ENCODE measurements at places on chromosomes 7 and 10. TPM values are rescaled to one million over a fixed set of nuclear protein-coding genes. Genes with fewer than 3 reads are reported as not detected.
A peak's percentile ranks its signal among the peaks of the same experiment; 100 is the strongest.

DNA sequence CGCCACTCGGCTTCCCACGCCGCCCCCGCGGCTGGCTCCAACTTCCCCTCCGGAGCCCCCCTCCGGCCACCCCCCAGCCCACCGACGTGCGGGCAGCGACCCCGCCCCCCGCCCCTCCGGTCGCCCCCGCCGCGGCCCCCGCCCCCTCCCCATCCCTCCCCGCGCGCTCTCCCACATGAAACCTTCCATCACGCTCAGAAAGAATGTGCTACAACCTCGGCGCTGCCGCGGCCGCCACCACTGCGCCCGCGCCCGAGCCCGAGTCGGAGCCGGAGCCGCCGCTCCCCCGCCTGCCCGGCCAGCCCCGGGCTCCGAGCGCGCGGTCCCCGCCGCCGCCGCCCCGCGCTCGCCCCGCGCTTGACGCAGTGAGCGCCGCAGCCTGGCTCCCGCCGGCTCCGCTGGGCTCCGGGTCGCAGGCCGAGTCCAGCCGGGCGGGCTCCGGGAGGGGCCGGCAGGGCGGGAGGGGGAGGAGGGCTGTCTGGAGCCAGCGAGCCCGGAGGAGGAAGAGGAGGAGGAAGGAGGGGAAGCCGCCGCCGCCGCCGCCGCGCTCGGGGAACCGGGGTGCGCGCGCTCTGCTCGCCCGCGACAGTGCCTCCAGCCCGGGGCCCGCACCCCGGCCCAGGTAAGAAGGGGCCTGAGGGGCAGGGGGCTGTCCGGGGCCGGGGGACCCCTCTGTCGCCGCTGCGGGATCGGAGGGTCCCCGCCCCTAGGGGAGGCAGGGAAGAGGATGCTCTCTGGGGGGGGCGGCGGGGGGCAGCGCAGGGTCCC is 4.3 kb upstream of the ELFN1 start:
- H3K4me3 ChIP-seq, result peak overlapping the region; percentile 39
- H3K27me3 ChIP-seq, result peaks cover 18% of the 10 kb centered on the region

- H3K4me3 ChIP-seq, result no peak overlapping the region
- no peak for DNase-seq
- no peak overlapping the region for H3K27ac ChIP-seq
- no peaks in the 10 kb centered on the region for H3K4me1 ChIP-seq
These were observed 40.3 kb downstream of the CYTH3 start for GRCh38 chr7:6232116-6232515.

DNA sequence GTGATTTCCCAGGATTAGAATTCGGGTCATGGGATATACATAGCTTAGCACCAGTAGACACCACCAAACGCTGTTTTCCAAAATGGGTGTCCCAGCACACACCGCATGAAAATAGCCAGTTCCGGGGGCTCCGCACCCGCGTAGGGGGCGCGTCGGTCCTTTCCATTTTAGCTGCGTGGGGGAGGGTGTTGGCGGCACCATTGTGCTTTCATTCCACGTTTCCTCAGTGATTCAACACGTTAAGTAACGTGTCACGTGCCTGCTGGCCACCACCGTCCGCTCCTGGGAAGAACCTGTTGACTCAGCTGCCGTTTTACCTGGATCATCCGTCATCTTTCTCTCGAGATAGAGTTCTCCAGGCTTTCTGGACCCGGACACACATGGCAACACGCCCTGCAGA is 25.6 kb upstream of the ADGRA1 start:
- no peak overlapping the region for H3K4me3 ChIP-seq
- H3K36me3 ChIP-seq, result no peaks in the 10 kb centered on the region
- no peaks in the 10 kb centered on the region for H3K27me3 ChIP-seq
- DNase-seq, result no peak
- no peak overlapping the region for H3K27ac ChIP-seq

- H3K4me3 ChIP-seq, result no peak overlapping the region
- H3K27ac ChIP-seq, result no peak overlapping the region
- H3K27me3 ChIP-seq, result no peaks in the 10 kb centered on the region
- no peak for DNase-seq
- H3K4me1 ChIP-seq, result no peaks in the 10 kb centered on the region
- H3K36me3 ChIP-seq, result no peaks in the 10 kb centered on the region
These were observed 16.8 kb downstream of the TMEM243 start for GRCh38 chr7:87202705-87203104.

DNA sequence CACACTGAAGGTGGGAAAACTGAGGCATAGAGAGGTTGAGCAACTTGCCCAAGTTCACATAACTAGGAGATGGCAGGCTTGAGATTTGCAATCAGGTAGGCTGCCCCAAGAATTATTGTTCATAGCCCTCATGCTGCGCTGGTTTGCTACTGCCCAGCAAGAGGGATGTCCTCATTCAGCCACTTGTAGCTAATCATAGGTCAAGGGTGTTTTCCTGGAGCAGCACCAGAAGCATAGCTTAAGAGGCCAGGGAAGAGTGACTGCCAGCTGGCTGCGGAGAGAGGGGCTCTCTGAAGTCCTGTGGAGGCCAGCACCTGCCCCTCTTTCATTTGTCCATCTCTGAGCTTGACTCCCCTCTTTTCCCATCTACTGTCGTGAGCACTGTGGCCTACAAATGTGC is 15.0 kb downstream of the CDHR3 start:
- no peak overlapping the region for H3K27ac ChIP-seq
- DNase-seq, result no peak
- no peak overlapping the region for H3K4me3 ChIP-seq
- no peaks in the 10 kb centered on the region for H3K36me3 ChIP-seq

DNA sequence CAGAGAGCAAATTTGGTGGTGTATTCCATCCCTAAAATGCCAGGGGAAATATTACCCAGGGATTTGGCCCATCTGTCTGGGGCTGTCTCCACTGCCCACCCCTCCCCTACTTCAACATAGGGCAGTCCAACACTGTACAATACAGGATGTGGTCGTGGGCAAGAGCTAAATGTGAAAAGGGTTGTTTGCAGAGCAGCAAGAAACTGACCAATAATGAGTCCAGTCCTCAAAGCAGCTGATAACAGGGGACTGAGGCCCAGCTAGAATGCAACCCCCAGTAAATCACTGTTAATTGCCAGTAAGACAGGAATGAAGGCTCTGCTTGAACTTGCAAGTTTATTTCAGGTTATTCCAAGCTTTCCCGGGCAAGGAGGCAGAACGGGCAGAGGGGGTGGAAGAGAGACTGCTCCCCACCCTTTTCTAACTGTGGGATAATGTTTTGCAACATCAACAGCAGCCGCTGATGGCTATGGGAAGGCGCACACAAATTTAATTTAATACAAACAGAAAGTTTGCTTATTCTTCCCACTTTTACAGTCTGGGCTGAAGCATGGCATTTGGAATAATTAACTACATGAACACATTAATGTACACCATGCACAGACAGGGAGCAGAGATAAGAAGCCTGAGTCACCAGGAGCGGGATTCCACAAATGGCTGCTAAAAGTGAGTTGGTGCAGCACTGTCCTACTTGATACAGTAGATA is 36.8 kb downstream of the AFAP1L2 start:
- no peaks in the 10 kb centered on the region for H3K36me3 ChIP-seq
- no peaks in the 10 kb centered on the region for H3K4me1 ChIP-seq
- H3K4me3 ChIP-seq, result no peak overlapping the region
- H3K27me3 ChIP-seq, result no peaks in the 10 kb centered on the region
- DNase-seq, result peak; percentile 57

GRCh38 chr7:155788616-155789000 is 23.7 kb downstream of the SHH start:
- H3K27ac ChIP-seq, result no peak overlapping the region
- H3K27me3 ChIP-seq, result no peaks in the 10 kb centered on the region
- no peaks in the 10 kb centered on the region for H3K36me3 ChIP-seq
- no peak overlapping the region for H3K4me3 ChIP-seq
- no peak for DNase-seq

DNA sequence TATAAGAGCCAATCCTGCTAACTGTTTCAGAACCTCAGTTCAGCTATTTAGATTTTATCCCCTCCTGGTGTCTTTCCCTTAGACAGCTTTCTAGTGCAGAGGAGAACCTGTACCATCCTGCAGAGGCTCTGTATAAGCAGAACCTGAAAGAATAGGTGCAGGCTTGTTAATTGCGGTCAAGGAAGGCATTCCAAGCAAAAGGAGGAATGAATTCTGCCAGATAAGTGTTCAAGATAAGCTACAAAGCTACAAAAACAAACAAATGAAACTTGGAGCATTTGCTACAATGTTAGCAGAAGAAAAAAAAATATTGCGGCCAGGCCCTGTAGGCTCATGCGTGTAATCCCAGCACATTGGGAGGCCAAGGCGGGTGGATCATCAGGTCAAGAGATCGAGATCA is 32.6 kb upstream of the AGMO start:
- DNase-seq, result no peak
- no peak overlapping the region for H3K4me3 ChIP-seq
- no peaks in the 10 kb centered on the region for H3K27me3 ChIP-seq
- H3K36me3 ChIP-seq, result no peaks in the 10 kb centered on the region
- no peak overlapping the region for H3K27ac ChIP-seq
- H3K4me1 ChIP-seq, result no peaks in the 10 kb centered on the region

- no peak for DNase-seq
- H3K4me1 ChIP-seq, result no peaks in the 10 kb centered on the region
- H3K27ac ChIP-seq, result no peak overlapping the region
These were observed 4.4 kb upstream of the CCL26 start for GRCh38 chr7:75776295-75776971.

DNA sequence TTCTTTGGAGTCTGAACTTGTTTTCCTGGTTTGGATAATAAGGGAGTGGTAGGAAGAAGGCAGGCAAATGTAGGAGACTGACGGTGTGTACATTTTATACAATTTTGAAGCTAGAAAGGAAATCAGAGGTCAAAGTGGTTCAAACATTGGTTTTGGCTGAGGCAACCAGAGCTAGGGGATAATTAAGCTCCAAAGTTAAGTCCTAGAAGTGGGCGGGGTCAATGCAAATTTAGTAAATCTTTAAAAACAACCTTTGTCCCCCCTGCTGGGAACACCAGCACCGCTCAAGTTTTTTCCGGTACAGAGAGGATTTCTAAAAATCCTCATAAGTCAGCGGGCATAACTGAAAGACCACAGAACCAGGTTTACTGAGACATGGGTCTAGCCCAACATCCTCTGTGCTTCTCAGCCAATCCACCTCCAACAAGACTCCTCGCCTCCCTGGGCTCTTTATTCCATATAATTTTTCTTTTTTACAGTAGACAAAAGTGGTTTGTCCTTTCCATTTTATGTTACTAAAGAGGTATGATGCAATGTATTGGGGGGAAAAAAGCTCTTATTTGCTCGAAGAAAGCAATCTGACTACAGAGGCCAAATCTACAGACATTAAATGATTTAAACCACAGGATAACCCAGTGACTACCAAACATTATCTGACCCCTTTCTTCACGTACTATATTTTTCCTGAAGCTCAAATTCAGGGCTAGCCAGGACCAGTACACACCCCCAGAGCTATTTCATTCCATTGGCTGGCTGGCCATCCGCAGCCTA is 1.6 kb downstream of the GLUD1 start:
- H3K4me3 ChIP-seq, result peak overlapping the region; percentile 93
- no peaks in the 10 kb centered on the region for H3K36me3 ChIP-seq
- H3K4me1 ChIP-seq, result peaks cover 9% of the 10 kb centered on the region
- no peak for DNase-seq
- peak overlapping the region; percentile 96 for H3K27ac ChIP-seq
- no peaks in the 10 kb centered on the region for H3K27me3 ChIP-seq

DNA sequence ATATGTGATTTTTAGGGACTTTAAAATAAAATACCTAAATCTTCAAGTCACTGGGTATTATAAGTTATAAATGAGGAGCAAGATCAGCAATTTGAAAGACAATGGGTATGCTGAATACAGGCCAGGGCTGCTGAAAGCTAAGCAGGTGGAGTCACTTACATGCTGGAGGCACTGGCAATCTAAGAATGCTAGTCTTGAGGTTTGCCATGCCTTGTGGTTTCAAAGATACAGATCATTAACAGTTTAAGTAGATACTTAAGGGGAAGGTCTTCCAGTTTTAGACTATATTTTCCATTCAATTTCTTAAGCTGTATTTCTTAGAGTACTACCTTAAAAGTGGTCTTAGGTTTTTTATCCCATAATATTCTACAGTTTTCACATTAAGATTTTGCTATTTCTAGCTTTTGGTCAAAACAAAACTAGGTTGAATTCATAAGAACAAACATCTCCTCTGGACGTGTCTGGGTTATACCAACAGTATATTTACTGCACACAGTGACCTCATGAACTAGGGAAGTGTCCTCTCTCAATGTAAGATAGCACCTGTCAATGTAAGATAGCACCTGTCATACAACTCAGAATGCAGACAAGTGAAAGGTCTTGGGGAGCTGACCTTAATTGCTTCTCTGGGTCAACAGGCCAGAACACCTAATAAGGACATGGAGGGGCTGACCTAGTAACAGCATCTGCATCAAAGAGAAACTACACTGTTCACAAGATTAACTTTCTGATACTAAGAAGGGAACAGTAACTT is 2.0 kb downstream of the SRI start:
- H3K27ac ChIP-seq, result no peak overlapping the region
- H3K36me3 ChIP-seq, result no peaks in the 10 kb centered on the region
- peaks cover 5% of the 10 kb centered on the region for H3K4me1 ChIP-seq
- H3K27me3 ChIP-seq, result no peaks in the 10 kb centered on the region
- H3K4me3 ChIP-seq, result no peak overlapping the region

DNA sequence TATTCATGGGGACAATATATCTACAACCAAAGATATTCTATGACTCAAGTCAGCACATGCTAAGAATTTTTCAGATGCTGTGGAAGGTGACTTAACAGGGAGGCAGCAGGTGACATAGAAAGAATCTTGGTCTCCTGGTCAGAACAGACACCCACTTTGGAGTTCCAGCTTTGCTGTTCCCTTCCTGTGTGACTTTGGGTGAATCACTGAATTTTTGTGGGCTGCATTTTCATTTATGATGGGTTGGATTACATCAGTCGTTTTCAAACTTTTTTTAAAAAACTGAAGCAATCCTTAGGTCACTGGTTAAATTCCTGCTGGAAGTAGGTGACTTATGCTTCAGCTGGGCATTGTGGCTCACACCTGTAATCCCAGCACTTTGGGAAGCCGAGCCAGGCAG is 24.9 kb downstream of the RGR start:
- H3K27ac ChIP-seq, result no peak overlapping the region
- no peaks in the 10 kb centered on the region for H3K4me1 ChIP-seq
- H3K36me3 ChIP-seq, result no peaks in the 10 kb centered on the region

DNA sequence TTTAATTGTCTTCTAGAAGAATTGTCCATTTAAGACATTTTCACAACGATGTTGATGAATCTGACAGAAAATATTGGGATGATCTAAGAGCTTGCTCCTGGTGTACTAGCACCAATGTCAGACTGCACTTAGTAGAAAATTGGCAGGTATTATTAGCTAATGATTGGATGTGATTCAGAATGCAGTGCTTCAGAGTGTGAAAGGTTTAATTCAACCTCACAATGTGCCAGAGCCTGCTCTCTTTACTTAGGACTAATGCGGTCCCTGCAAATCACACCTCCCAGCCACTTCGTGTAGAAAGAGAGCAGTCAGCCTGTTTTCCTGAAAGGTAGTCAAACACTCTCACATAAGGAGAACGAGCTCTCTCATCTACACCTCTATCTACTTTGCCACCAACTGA is 197.5 kb downstream of the ZNF438 start:
- H3K36me3 ChIP-seq, result no peaks in the 10 kb centered on the region
- H3K4me1 ChIP-seq, result peaks cover 4% of the 10 kb centered on the region
- no peak overlapping the region for H3K4me3 ChIP-seq
- H3K27ac ChIP-seq, result peak overlapping the region; percentile 9

NRG3 gene
- 1.0 TPM for total RNA-seq

NRF1 gene
- 50.1 TPM for total RNA-seq

PDZD7 gene
- total RNA-seq, result 1.3 TPM

GNGT1 gene
- total RNA-seq, result not detected

ASAH2 gene
- total RNA-seq, result not detected

AEBP1 gene
- total RNA-seq, result 395 TPM
